ENCODE measurements at places on chromosomes 12 and 14.
A peak's percentile ranks its signal among the peaks of the same experiment; 100 is the strongest.

- DNase-seq = no peak
These were observed 219.1 kb downstream of the SLC41A2 start for GRCh38 chr12:104738776-104739642.

DNA sequence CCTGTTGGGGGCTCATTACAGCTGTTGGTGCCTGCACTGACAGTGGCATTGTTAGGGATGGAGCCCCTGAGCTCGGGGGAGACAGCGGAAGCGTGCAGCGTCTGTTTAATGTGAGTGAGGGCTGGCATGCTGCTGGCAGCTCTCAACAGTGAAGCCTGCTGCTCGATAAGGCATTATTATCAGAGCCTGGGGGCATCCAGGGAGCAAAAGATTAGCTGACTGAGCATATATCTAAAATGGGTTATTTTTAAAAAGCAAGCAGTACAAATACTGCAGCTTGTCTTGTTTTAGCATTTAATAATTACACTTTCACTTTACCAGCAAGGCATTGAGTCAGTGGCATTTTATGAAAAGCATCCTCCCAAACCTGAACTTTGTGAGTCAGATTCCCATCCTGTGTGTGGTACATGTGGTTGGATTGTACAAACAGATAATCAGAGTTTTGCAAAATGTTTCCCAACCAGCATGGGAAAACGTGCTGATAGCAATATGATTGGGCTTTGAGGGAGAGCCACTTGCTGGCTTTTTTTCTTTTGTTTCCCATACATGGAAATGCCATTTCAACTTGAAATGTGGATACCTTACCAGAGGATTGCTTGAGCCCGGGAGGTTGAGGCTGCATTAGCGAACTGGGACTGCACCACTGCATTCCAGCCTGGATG lies 150.8 kb downstream of the PRKCH start:
- no peak for DNase-seq

DNA sequence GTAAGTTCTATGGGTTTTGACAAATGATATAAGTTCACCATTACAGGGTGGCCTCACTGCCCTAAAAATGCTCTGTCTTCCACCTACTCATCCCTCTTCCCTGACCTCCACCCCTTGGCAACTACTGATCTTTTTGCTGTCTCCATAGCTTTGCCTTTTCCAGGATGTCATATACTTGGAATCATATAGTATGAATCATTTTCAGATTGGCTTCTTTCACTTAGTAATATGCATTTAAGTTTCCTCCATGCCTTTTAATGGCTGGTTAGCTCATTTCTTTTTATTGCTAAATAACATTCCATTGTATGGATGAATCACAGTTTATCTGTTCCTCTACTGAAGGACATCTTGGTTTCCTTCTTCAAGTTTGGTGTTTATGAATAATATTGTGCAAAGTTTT lies 14.0 kb upstream of the PEX5 start:
- DNase-seq = no peak

DNA sequence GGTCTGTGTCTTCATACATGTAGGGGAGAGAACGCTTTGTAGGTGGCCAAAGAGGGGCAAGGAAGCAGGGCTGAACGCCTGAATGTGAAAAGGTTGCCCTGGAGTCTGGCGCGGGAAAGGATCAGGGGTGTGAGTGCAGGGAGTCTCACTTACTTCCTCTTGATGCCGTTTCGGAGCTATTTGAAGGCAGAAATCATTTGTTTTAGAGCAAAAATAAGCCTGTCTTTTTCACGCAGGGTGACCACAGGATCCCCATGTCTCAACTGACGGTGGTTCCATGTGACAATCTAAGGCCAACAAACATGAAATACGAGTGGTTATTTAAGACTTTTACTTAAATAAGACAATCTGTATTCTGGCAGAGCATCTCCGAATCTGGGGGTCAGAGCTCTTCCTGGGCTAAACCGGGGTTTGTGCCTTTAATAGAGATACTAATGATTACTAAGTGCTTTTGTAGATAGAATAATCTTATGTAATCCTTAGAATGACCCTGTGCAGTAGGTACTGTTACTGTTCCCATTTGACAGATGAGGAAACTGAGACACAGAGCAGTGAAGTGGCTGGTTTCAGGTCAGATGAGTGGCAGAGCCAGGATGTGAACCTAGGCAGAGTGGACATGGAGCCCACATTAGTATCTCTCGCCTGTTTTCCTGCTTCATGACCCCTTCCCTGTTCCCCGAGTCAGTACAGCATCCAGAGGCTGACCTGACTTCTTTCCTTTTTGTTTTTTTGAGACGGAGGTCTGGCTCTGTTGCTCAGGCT lies 1.9 kb downstream of the BRI3BP start:
- no peak for DNase-seq

- no peak for DNase-seq
These were observed 68.5 kb downstream of the RIN3 start for GRCh38 chr14:92581966-92582566.

- no peak for DNase-seq
These were observed 85.9 kb downstream of the TTC7B start for GRCh38 chr14:90730206-90730766.

- no peak for DNase-seq
These were observed 1251.5 kb downstream of the SLC16A7 start for GRCh38 chr12:60847281-60847680.

DNA sequence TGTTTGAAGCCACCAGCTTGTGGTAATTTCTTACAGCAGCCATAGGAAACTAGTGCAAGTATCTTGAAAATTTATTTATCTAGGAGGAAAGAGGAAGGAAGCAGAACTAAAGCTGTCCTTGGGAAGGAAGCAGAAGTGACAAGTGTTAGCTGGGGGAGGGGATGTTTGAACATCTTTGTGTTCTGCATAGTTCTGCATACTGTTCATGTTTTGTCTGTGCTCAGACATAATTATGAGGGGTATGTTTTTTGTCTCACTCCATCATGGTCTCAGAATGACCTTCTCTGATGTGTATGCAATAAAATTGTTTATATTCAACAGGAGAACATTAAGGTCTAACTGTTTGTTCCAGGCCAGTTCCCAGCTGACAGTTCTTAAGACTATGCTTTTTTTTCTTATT lies 606.5 kb downstream of the GALC start:
- DNase-seq = no peak

GRCh38 chr12:990661-991349 lies at the start of gene ERC1:
TSS of gene ERC1 (plus strand) at chr12:991223. CDS start at chr12:1027904, 36,681 bp downstream.
- DNase-seq = peak; percentile 93

DNA sequence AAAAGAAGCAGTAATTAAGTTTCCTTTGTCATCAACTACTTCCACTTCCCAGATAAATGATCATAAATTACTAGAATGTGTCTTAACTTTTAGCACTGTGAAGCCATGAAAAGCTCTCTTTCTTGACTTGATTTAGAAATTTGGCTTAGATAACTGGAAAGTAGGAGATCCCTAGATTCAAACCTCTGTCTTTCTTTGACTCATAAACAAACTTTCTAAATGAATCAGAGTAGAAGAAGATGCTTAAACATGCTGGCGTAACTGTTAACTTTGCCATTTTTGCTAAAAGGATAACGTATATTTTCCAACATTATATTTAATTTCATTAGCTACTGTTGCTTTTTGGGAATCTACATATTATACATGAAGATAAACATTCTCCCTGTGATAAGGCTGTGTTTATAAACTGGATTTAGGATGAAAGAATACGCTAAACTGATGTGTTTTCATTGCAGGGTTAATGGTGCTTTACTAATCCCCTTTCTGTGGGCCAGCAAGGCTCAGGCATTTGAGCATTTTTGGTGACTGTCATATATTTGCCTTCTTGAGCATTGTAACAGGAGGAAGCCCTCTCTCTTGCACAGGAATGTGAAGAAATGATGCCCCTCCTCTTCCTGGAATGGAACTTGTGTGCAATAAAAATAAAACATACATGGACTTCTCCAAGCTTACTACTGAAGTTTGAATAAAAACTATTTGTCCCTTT lies 301.4 kb downstream of the BMP4 start:
- no peak for DNase-seq
